ENCODE measurements at places on chromosomes 3 and 15.

DNA sequence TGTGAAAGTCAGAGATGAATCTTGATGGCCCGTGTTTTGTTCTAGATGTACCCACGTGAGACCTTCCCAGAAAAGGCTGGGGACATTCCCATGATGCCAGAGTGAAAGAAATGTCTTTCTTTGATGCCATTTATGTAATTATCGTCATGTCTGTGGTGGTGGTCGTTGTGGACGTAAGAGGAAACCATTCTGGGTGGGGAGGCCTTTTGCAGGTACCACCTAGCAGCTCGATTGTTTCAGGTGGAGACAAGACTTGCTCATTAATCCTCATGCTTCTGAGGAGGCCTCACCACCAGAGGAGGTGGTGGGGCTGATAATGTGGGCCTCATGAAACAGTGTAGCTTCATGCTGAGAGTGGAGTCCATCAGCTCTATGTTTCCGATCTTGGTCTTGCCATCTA is 58.1 kb upstream of the USP3 start:
- no peak for DNase-seq

- no peak for DNase-seq
Measured at GRCh38 chr3:194281766-194282165, 69.4 kb downstream of the CPN2 start.

DNA sequence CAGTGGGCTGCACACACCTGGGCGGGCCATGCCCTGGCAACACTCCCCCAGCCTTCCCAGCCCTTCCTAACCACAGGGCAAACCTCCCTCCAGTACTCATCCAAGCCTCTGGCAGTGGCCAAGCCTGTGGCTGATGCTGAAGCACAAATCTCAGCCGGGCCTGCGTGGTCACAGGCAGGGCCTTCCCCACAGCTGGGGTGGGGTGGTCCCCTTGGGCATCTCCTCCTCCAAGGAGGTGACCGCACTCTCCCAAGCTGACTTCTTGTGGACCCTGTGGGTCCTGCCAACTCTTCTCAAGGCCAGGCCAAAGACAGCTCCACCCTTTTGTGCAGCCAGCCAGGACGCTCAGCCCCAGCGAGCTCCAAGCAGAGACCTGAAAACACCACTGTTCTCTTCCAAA is 21.4 kb downstream of the GRAMD2A start:
- no peak for DNase-seq

DNA sequence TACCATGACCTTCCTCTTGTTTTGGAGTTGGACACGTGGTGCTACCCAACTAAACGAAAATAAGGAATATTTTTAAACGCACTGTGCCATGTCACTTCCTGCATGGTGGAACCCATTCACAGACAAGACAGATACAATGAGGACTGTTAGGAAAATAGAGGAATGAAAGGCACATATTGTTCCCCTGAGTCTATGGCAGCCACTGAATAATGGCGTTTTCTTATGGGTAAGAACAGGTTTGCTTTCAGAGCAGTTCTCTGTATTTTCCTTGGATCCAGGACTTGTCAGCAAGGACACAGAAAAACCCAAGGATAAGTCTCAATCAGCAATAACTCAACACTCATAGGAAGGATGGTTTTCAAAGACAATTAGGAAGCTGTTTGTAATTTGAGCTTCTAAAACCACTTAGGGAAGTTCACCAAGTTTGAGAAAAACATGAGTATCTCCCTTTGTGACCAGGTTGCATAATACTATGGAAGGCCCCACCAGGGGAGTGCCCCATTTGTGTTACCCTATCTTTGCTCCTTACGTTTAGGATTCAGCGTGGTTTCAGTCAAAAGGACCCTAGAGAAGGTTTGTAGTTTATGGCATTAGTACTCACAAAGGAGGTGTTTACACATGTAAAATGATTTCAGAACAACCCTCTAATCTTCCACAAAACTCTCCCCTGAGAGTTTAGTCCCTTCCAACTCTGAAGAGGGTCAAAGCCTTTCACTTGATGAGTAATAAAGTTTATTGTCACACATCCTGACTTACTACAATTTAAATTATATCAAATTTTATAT is 487.2 kb upstream of the ATP11B start:
- no peak for DNase-seq

- no peak for DNase-seq
Measured at GRCh38 chr3:89058371-89058770, 49.0 kb upstream of the EPHA3 start.

DNA sequence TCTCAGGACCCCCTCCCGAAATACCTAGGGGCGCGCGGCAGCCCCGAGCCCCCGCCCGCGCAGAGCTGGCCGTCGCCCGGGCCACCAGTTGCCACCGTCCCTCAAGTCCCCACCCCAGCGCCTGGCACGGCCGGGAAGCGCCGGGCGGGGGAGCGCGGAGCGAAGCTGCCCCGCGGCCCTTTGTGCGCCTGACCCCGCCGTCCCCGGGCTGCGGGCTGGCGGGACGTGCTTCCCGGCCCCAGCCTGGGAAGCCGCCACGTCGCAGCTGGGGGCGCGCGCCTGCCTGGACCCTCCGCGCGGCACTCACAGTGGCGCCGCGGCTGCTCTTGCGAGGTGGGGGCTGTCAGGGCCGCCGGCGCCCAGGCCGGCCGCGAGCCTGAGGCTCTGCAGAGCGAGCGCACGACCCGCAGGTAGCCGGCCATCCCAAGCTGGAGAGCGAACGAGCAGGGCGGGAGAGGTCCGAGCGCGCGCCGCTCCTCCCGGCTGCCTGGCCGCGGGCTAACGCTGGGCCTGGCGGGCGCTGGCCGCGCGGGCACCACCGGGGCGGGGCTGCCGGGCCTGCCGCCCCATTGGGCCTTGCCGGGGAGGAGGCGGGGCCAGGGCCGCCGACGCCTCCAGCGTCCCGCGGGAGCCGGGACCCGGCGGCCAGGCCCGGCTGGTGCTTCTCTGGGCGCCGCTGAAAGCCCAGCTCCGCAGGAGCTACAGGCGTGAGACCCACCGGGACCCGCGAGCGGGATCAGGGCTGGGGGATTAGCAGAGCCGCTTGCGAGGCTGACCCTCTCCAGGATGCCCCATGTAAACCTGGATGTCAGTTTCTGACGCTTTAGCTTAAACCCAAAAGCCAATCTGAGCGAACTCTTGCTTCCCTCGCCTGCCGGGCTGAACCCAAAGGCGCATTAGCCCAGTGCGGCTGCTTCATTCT is at the start of gene IDH2:
IDH2 (minus strand) TSS at position 500 of the 922 bp plus-strand sequence; CDS start at position 422, 78 bp downstream.
- peak; percentile 96 for DNase-seq

GRCh38 chr3:98602078-98602678 is 8.8 kb upstream of the CPOX start:
- peak; percentile 55 for DNase-seq

GRCh38 chr15:39581793-39582285 is 960 bp downstream of the THBS1 start:
- DNase-seq: no peak

GRCh38 chr15:70851889-70852288 is 2.1 kb downstream of the LARP6 start:
- no peak for DNase-seq

- DNase-seq: no peak
Measured at GRCh38 chr3:186320862-186321568, 41.0 kb downstream of the DGKG start.

GRCh38 chr3:50345586-50346234 is at the start of gene ZMYND10:
Gene ZMYND10, minus strand, starts transcription at chr3:50345732. Its CDS starts 153 bp downstream, at chr3:50345579.
- peak; percentile 85 for DNase-seq

DNA sequence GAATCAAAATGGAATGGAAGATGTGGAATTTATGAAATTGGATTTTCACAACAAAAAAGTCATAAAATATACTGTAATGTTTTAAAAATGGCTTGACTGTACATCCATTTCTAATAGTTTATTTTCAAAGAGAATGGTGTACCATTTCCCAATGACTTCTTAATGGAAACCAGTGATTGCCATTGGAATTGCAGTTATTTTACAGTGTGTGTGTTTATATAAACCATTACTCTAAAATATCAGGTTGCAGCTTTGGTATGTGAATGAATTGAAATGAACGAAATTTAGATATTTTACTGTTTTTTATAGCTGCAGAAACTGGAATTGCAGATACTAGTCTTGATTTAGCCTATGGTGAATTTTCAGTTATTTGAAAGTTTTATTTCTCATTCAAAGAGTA is 165.6 kb downstream of the UBE2E2 start:
- DNase-seq: no peak

GRCh38 chr3:134650431-134651346 is at the start of gene KY:
Gene KY, minus strand, starts transcription at chr3:134651022. Its CDS starts 62 bp downstream, at chr3:134650960.
- DNase-seq: no peak

- no peak for DNase-seq
Measured at GRCh38 chr15:75731248-75732151, 18.9 kb upstream of the CSPG4 start.

DNA sequence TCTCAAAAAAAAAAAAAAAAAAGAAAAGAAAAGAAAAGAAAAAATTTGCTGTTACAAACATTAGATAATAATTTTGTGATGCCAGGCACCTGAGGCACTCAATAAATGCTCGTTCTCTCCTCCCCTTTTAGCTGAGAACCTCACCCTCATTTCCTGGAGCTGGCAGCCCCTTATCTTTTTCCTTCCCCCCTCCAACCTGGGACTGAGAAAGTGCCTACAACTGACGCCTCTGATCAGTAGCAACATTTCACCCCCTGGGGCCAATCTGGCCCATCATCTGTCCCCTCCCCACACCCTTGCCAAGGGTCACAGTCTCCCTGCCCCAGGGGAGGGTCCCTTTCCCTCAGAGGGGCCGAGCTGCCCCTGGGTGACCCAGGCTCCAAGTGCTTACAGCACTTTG is 12.6 kb upstream of the RNU6-1 start:
- no peak for DNase-seq

DNA sequence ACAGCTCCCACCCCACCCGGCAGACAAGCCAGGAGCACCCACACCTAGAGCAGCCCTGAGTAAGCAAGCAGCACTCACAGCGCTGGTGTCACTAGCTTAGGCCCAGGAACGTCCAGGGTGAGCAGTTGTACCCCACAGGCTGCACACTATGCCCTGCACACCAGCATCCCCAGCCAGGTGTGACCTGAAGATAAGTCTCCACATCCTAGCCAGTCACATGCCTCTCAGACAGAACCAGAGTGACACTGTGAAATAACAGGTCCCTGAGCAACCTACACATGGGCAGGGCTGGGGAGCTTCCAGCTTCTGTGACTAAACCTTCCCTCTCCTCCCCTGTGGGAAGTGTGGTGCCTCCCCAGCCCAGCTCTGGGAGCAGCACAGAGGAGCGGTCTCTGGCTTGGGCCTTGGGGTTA is 253.6 kb downstream of the UACA start:
- DNase-seq: no peak

- DNase-seq: no peak
Measured at GRCh38 chr3:118936811-118937210, 97.8 kb downstream of the IGSF11 start.

- no peak for DNase-seq
Measured at GRCh38 chr15:77369168-77369567, 50.7 kb downstream of the PEAK1 start.

- no peak for DNase-seq
Measured at GRCh38 chr15:75313116-75313845, 22.6 kb upstream of the COMMD4 start.

GRCh38 chr3:45841420-45841756 is 531 bp downstream of the LZTFL1 start:
- no peak for DNase-seq

DNA sequence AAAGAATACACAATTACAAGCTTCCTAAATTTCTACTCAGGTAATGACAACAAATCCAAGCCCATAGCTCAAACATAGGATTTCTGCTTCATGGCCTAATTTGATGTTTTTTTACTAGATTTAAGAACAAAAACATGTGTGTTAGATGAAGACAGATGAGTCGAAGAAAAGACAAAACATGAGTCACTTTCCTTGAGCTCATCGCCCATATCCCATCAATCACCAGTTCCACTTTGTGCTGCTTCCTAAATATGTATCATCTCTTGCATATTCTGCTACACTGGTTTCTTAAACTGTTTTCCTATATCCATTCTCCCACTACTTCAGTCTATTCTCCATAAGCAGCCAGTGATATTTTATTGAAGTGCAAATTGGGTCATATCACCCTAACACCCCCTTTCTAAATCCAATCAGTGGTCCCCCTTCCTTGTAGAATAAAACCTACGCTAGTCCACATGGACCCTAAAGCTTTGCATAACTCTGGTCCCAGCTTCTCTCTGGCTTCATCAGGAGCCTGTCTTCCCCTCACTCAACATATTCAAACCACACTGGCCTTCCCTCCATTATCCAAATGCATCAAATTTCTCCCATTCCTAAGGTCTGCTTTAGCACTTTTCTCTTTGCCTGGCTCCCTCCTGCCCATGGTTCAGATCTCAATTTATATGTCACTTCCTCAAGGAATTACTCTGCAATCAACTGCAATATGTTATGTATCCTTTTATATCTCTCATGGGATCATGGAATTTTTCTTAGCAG is 1033.9 kb downstream of the FHIT start:
- no peak for DNase-seq

GRCh38 chr15:81195339-81195864 is 1.3 kb upstream of the IL16 start:
- DNase-seq: no peak
